ENCODE measurements at places on chromosomes 16 and 17.

DNA sequence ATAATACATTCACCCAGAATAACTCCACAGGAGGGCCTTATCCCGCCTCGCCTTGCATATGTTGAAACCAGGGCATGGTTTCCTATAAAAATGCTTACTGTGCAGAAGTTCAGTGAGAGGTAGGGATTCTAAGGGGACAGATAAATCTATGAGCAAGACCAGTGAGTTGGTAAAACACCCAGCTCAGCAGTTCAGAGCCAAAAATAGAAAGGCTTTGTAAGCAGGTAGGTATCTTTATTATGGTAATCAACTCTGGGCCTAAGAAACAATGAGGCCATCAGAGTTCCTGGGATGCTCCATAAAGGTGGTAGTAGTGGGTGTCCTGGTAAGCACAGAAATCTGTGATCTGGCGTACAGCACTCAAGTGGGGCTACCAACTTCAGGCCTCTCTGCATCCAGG lies 549.4 kb upstream of the CDH5 start:
- no peak for DNase-seq

DNA sequence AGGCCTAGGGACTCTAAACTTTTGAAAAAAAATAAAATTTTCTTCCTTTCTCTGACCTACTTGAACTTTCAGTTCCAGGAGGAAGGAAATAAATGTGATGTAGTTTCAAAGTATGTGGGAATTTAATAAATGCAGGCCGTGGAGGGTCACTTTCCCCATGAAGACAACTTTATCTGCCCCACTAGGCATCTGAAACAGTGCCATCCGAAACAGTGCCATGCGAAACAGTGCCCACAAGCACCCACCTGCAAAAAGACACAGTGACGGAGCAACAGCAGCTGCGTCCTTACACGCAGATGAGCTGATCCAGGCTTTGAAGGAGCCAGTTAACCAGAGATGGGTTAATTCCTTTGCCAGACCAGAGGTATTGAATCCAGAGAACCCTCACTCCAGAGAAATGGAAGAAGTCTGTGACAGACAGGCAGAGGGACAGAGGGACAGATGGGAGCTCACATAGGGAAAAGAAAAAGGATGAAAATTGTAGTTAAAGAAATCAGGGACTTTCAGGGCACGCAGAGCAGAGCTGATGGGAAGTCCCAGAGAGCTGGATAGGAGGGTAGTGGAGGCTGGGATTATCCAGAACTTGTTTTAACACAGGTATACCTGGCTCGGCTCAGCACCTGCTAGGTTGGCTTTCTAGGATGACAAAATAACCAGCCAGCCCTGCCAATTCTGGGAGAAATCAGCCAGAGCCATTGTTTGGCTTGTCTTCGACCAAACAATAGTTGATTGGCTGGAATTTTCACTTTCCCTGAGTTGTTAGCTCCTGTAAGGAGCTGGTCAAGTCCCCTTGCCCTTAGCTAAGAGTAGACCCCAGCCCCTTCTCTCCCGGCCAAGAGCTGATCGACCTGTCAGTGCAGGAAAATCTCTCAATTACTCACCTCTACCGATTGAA lies 17.1 kb upstream of the HOXB13 start:
- no peak for DNase-seq

DNA sequence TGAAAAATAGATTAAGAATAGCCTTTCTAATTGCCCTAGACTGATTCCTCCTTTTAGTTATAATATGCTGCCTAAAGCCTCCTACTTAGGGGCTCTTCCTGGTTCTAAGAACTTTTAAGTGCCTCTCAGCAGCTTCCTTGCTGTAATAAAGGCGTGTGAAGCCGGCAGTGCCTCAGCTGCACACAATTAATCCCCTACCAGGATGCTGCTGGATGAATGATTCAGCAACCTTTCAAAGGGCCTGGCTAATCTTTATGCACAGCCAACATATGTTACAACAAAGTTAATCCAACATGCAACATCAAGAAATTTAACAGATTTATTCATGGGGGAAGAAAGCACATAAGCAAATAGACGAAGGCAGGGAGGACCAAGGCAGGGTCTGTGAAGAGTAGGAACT lies 145.2 kb downstream of the PMP22 start:
- DNase-seq: no peak

DNA sequence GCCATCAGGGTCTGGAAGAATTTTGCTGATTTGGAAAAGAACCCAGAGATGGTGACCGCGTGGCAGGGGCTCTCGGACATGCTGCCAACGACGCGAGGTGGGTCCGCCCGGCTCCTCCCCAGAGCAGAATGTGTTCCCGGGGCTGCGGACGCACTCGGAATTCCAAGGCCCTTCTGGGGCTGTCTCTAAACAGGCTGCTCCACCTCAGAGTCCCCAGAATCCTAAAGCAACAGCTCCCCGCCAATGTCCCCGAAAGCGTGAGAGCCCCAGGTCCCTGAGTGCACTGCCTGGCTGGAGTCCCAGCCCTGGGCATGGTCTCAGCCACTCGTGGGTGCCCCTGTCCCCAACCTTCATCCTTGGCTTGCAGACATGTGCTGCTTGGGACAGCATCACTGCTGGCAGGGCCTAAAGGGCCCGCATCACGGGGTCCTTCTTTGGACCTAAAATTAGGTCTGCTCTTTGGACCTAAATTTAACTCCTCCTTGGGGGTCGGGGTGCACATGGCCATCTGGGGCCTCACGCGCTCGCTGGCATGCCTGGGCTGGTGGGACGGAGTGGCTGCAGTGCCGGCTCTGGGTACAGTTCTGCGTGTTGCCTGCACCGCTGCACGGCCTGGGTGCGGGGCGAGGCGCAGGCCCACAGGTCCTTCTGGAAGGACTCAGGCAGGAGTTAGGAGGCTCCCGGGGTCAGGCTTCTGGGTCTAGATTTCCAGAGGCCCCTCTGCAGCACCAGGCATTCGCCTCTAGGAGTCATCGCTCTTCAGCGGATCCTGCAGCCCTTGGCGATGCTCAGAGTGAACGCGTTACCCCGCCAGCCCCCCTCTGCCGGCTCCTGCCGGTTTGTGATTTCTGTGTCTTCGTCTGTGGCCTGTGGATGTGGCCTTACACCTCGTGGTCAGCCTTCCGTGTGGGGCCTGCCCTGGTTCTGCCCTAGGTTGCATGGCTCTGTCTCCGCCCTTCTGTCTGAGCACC lies 41.9 kb upstream of the CHMP6 start:
- DNase-seq: no peak

GRCh38 chr16:22844416-22844815 lies 30.5 kb downstream of the HS3ST2 start:
- no peak for DNase-seq

GRCh38 chr16:57802341-57803133 lies at the start of gene KIFC3:
Gene KIFC3 (minus strand): TSS chr16:57802491. CDS start chr16:57798243, 4,248 bp downstream.
- peak; percentile 63 for DNase-seq

DNA sequence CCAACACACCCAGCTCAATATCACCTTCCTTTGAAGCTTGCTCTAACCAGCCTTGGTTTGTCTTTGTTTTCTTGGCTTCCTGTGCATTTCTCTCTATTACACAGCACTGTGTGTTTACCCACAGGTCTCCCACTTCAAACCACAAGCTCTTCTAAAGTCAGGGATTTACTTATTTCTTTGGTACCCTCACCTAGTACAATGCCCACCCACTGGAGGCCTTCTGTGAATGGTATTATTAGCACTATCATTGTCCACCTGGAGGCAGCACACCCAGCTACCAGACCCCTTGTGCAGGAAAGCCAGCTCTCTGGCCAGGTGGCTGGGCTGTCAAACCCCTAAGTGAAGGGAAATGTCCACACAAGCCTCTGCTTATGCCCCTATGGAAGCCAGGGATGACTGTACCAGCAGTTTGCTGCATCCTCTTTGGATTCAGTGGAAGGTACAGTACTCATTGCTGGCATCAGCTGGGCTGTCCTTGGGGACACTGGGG lies 9.4 kb upstream of the TOP2A start:
- no peak for DNase-seq

GRCh38 chr17:79996291-79996690 lies 39.4 kb downstream of the TBC1D16 start:
- no peak for DNase-seq

GRCh38 chr17:45425125-45425983 lies 7.3 kb downstream of the ARHGAP27 start:
- DNase-seq: no peak

DNA sequence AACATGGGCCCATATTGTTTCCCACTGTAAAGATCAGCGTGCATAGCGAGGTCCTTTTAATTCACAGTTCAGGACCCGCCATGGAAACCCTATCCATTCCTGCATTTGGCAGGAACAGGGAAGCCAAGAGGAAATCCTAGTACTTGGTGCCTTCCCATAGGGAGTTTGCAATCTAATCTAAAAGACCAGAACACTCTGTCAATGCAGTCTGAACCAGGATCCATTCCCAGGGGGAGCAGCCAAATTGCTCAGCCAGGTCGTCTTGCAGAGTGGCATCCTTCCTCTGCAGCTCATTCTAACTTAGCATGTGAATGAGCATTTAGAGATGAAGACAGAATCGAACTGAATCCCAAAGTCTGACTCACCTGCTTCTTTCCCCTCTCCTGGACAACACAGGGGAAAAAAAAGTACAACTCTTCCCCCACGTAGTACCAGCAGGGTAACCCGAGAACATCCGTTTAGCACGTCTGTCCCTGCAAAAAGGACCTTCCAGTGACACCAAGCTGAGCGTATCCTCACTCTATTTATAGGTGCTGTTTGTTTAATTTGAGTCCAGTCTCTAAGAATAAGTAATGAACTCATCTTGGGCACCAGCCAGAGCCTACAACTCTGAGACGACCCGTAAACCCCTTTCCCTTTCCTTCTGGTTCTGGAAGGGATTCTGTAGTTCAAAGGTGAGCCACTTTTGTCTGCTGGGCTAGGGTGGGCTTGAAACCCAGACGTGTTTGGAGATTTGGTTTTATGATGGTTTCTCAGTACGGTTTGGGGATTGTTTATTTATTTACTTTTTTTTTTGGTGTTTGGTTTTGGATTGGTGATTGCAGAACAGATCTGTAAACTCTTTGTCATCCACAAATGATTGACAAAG lies 74.5 kb downstream of the ERCC4 start:
- DNase-seq: no peak

- DNase-seq: no peak
Observed at GRCh38 chr17:66673668-66674276, 161.1 kb upstream of the CACNG5 start.

- DNase-seq: no peak
Observed at GRCh38 chr16:82700541-82701235, 73.9 kb downstream of the CDH13 start.

DNA sequence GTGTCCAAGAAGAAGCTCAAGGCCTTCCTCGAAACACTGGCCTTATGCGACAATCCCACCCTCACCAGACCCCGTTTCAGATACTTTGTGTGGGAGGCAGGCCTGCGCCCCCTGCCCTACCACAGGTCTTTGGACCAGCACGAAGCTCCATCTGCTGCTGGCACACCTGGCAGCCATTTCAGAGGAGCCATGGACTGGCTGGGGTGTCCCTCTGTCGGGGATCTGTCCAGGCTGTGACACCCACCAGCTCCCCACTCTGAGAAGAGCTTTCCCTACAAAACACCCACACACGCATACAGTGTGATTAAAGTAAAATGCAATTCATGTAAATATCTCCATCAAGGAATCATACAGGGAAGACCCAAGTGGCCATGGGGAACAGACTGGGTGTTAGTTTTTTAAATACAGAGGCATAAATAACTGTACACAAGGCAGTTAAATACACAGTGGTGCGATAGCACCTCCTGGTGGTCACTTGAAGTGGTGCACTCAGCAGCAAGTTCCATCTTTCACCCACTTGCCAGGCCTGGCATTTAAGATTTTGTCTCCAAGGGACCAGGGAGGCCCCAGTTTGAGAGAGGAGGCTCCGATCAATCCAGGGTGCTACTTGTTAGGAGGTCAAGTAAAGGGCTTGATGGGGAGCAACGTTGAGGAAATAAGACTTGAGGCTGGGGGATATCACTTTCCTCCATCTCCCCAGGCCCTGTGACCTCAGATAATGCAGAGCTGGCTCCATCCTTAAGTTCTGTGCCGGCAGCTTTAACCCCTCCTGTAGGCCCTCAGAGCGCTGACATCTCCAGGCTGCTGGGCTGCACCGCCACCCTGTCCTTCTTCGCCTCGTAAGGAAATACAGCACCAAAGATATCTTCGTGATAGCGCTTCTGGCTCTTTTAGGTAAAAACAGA lies 43.6 kb downstream of the NOS2 start:
- DNase-seq: peak; percentile 55

- no peak for DNase-seq
Observed at GRCh38 chr17:6686026-6686425, 27.1 kb downstream of the SLC13A5 start.

DNA sequence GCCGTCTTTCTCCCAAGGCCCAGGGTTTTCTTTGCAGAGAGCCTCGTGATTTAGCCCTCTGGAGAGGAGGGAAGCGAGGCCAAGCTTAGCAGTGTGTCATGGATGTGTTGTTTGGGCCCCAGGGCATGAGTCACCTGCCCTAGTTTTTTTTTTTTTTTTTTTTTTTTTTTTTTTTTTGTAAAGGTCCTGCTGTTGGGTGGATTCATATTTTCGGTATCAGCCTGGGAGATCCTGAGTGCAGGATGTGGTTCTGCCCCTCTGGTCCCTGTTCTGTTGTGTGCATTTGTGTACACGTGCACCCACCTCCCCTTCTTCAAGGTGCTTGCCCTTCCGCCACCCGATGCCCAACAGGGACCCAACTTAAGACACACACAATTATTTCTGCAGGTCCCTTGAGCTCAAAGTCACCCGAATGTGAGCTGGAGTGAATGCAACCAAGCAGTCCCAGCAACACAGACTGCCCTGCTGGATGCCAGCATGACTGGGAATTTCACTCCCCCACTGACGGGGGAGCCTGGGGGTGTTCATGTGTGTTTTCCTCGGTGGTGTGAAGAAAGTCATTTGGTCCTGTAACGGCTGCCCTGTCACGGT lies 265.8 kb upstream of the TNRC6C start:
- no peak for DNase-seq

GRCh38 chr16:79175286-79176057 lies 425.1 kb downstream of the MAF start:
- no peak for DNase-seq

All from stimulated activated CD4-positive, alpha-beta T cell treated with anti-CD3 and anti-CD28 coated beads, Interleukin-12 subunit alpha, Interleukin-12 subunit beta, amount 100 ng/mL, for 4 hours (primary cell).